ENCODE measurements at places on chromosomes 5 and 9. TPM values are rescaled to one million over a fixed set of nuclear protein-coding genes. Genes with fewer than 3 reads are reported as not detected.
A peak's percentile ranks its signal among the peaks of the same experiment; 100 is the strongest.

Gene MAMDC2
- total RNA-seq: not detected

Gene AIF1L
- total RNA-seq: 4.1 TPM

Gene SLC28A3
- 0.77 TPM for total RNA-seq

Gene TOR4A
- 20.6 TPM for total RNA-seq

Gene SOHLH1
- total RNA-seq: not detected

Gene SH3RF2
- total RNA-seq: 29.6 TPM

Gene OR1L6
- not detected for total RNA-seq

Gene PRRT1B
- total RNA-seq: not detected

Gene C9
- total RNA-seq: not detected

Gene TMEM174
- total RNA-seq: not detected

Gene PLCXD3
- total RNA-seq: not detected

Gene CERCAM
- 4.1 TPM for total RNA-seq

- peaks cover 10% of the 10 kb centered on the region for H3K4me1 ChIP-seq
- H3K27me3 ChIP-seq: no peaks in the 10 kb centered on the region
- H3K36me3 ChIP-seq: peaks cover 5% of the 10 kb centered on the region
- peak; percentile 13 for DNase-seq
- H3K4me3 ChIP-seq: peak overlapping the region; percentile 47
Measured at GRCh38 chr9:38226491-38226951, 157.5 kb upstream of the SHB start.

GRCh38 chr9:95088421-95089161 is 228.9 kb downstream of the FANCC start:
- H3K4me3 ChIP-seq: no peak overlapping the region
- H3K27ac ChIP-seq: peak overlapping the region; percentile 39
- peaks cover 92% of the 10 kb centered on the region for H3K36me3 ChIP-seq
- H3K4me1 ChIP-seq: peaks cover 23% of the 10 kb centered on the region
- no peak for DNase-seq
- no peaks in the 10 kb centered on the region for H3K27me3 ChIP-seq

GRCh38 chr5:37174928-37175327 is 74.2 kb downstream of the CPLANE1 start:
- no peak overlapping the region for H3K4me3 ChIP-seq
- no peak overlapping the region for H3K27ac ChIP-seq
- DNase-seq: no peak

- H3K4me1 ChIP-seq: no peaks in the 10 kb centered on the region
- H3K36me3 ChIP-seq: no peaks in the 10 kb centered on the region
- DNase-seq: no peak
- H3K4me3 ChIP-seq: no peak overlapping the region
- H3K27ac ChIP-seq: no peak overlapping the region
- H3K27me3 ChIP-seq: no peaks in the 10 kb centered on the region
Measured at GRCh38 chr5:12626556-12626955, 722.3 kb upstream of the CTNND2 start.

- no peaks in the 10 kb centered on the region for H3K27me3 ChIP-seq
- peaks cover 20% of the 10 kb centered on the region for H3K36me3 ChIP-seq
- H3K27ac ChIP-seq: no peak overlapping the region
- peaks cover 57% of the 10 kb centered on the region for H3K4me1 ChIP-seq
- H3K4me3 ChIP-seq: no peak overlapping the region
Measured at GRCh38 chr5:140111011-140111858, 2.7 kb upstream of the PURA start.

GRCh38 chr9:80664327-80665210 is 1024.8 kb downstream of the TLE1 start:
- no peaks in the 10 kb centered on the region for H3K27me3 ChIP-seq
- peaks cover 5% of the 10 kb centered on the region for H3K4me1 ChIP-seq
- no peak overlapping the region for H3K27ac ChIP-seq
- no peak overlapping the region for H3K4me3 ChIP-seq

DNA sequence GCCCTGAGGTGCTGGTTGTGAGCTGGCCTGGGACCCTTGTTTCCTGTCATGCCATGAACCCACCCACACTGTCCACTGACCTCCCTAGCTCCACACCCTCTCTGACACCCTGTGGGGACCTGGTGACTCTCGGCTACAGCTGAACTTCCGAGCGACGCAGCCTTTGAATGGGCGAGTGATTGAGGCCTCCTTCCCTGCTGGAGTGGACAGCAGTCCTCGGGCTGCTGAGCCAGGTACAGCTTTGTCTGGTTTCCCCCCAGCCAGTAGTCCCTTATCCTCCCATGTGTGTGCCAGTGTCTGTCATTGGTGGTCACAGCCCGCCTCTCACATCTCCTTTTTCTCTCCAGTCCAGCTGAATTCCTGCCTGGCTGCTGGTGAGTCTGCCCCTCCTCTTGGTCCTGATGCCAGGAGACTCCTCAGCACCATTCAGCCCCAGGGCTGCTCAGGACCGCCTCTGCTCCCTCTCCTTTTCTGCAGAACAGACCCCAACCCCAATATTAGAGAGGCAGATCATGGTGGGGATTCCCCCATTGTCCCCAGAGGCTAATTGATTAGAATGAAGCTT is 6.1 kb downstream of the CA9 start:
- H3K27ac ChIP-seq: no peak overlapping the region
- DNase-seq: no peak
- H3K36me3 ChIP-seq: peaks cover 36% of the 10 kb centered on the region
- H3K4me3 ChIP-seq: no peak overlapping the region
- H3K4me1 ChIP-seq: peaks cover 14% of the 10 kb centered on the region

DNA sequence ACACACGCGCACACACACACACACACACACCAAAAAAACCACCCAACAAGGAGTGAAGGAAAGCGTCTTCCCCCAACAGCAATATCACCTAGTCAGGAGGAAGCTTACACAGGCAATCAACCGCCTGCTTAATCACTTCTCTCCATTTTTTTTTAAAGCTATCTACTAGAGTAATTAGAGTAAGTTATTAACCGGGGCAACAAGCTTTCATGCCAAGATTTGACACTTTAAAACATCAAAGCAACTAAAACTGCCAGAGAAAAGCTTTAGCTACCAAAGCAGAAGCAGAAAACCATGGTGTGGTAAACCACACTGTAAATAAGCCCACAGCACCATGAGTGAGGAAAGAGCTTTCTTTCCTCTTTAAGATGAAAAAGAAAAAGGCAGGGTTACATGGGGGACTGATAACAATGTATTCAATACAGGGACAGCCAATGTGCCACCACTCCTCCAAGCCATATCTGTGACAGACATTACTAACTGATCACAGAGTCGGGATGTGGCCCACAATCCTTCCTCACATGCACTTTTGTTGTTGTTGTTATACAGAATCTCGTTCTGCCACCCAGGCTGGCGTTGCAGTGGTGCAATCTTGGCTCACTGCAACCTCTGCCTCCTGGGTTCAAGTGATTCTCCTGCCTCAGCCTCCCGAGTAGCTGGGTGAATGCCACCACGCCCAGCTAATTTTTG is 282.1 kb downstream of the CRB2 start:
- H3K4me1 ChIP-seq: no peaks in the 10 kb centered on the region
- DNase-seq: no peak
- no peak overlapping the region for H3K27ac ChIP-seq
- peaks cover 4% of the 10 kb centered on the region for H3K36me3 ChIP-seq
- H3K27me3 ChIP-seq: no peaks in the 10 kb centered on the region

DNA sequence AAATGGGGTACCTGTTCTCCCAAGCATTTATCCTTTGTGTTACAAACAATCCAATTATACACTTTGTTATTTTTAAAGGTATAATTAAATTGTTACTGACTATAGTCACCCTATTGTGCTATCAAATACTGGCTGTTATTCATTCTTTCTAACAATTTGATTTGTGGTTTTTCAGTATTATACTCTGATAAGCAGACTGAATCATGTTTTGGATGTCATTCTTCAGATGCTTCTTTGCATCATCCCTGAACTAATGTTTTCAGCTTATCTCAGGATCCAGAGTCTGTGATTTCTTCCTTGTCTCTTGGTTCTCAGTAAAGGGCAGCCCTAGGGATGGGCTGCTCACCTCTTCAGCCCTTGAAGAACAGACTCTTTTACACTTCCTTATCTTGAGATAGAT is 177.8 kb upstream of the SGCD start:
- H3K27ac ChIP-seq: no peak overlapping the region
- H3K27me3 ChIP-seq: no peaks in the 10 kb centered on the region
- H3K36me3 ChIP-seq: no peaks in the 10 kb centered on the region
- peaks cover 10% of the 10 kb centered on the region for H3K4me1 ChIP-seq
- DNase-seq: no peak
- no peak overlapping the region for H3K4me3 ChIP-seq

DNA sequence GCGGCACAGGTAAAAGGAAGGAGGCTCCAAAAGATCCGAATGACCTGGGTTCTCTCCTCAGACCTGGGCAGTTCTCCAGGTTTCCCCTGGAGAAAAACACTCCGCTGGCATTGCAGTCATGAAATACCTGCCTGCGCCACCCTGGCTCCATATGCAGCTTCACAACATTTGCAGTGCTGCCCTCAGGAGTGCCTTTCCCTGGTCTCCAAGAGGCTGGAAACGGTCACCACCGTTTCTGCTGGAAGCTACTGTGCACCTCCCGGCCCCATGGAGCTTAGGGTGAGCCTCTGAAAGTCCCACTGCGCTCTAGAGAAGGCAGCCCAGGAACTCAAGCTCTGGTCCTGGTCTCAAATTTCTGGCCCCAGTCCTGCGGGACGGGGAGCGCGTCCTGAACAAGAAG is 670 bp downstream of the UGT3A1 start:
- H3K4me3 ChIP-seq: no peak overlapping the region
- no peak for DNase-seq
- H3K4me1 ChIP-seq: no peaks in the 10 kb centered on the region
- H3K27ac ChIP-seq: no peak overlapping the region
- H3K36me3 ChIP-seq: no peaks in the 10 kb centered on the region

DNA sequence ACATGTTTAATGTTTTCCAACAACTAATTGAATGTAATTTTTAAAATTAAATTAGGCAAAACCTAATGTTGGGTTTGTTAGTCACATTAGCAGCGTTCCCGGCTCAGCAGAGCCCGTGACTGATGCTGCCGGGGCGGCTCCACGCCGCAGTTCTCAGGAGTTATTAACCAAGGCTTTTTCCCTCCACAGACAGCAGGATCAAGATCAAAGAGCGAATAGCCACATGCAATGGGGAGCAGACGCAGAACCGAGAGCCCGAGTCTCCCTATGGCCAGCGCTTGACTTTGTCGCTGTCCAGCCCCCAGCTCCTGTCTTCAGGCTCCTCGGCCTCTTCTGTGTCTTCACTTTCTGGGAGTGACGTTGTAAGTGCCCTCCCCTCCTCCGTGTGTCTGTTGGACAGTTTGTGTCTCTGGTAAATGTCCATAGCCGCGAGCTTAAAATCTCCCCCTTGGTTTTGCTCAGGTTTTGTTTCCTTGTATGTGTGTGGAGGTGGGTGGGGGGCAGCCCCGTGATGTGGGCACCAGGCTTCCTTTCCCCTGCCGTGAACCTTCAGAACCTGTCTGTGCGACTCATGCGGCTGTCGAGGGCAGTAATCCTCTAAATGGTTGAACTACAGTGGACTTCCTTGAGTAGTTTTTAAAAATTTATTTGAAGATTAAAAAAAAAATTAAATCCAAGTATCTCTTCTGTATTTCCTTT is 37.1 kb downstream of the TENT4A start:
- H3K4me3 ChIP-seq: no peak overlapping the region
- H3K36me3 ChIP-seq: peaks cover 88% of the 10 kb centered on the region
- H3K27me3 ChIP-seq: no peaks in the 10 kb centered on the region
- H3K27ac ChIP-seq: no peak overlapping the region
- DNase-seq: no peak

DNA sequence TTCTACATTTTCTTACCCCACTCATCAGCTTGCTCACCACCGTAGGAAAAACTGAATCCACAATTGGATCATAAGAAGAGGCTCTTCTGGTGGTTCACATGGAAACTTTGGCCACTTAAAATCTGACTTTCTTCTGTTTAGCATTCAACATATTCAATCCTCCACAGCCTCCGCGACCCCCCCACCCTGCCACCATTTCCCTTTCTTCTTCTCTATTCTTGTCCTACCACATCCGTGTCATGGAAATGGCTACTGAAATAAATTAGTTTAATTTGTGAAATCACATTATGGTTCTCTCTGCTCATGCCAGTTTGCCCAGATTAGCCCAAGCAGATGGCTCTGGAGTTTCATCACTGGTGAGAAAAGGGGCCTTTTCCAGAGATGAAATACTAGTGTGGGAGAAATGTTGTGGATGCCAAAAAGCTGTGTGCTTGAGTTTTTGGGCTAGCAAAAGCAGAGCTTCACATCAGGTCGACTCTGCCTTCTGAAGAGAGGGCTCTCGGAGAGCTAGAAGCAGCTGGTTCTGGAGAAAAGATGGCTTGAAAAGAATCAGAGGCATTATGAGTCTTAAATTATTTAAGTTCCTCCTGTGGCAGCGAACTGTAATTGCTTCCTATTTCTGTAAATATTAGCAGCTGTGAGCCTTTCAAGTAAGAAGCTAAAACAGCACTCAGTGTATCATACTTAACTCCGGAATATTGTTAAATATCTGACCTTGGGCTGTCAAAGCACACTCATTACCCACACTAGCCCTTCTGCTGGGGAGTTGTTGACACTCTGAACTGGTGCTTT is 107.1 kb downstream of the MAT2B start:
- no peak for DNase-seq
- H3K4me1 ChIP-seq: no peaks in the 10 kb centered on the region
- no peak overlapping the region for H3K4me3 ChIP-seq
- H3K27ac ChIP-seq: no peak overlapping the region
- H3K27me3 ChIP-seq: no peaks in the 10 kb centered on the region

GRCh38 chr5:149289301-149289700 is 17.6 kb downstream of the AFAP1L1 start:
- no peaks in the 10 kb centered on the region for H3K36me3 ChIP-seq
- H3K4me1 ChIP-seq: peaks cover 12% of the 10 kb centered on the region
- H3K27me3 ChIP-seq: no peaks in the 10 kb centered on the region
- no peak overlapping the region for H3K27ac ChIP-seq
- no peak overlapping the region for H3K4me3 ChIP-seq

DNA sequence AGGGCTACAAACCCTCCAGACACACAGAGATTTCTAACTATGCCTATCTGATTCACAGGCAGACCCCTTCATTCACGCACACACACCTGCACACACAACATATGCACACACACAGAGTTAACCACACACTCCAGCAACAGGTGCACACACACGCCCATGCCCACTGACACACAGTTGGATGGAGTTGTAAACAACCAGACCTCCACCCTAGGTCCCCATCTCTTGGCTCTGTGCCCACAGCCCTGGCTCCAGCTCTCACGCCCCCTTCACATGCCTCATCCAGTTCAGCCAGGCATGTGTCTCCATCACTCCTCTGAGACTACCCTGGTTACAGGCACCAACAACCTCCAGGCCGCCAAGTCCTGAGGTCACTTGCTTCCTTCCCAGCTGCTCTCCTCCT is 61.1 kb downstream of the PSD2 start:
- no peaks in the 10 kb centered on the region for H3K27me3 ChIP-seq
- no peak overlapping the region for H3K27ac ChIP-seq
- DNase-seq: no peak
- no peaks in the 10 kb centered on the region for H3K36me3 ChIP-seq

- no peak overlapping the region for H3K27ac ChIP-seq
- H3K27me3 ChIP-seq: no peaks in the 10 kb centered on the region
Measured at GRCh38 chr9:91746904-91747303, 203.1 kb downstream of the ROR2 start.

GRCh38 chr5:39475881-39476842 is 51.4 kb upstream of the DAB2 start:
- no peak overlapping the region for H3K27ac ChIP-seq
- DNase-seq: no peak
- H3K36me3 ChIP-seq: no peaks in the 10 kb centered on the region

- H3K27ac ChIP-seq: no peak overlapping the region
- no peaks in the 10 kb centered on the region for H3K27me3 ChIP-seq
- DNase-seq: no peak
- no peaks in the 10 kb centered on the region for H3K4me1 ChIP-seq
- H3K4me3 ChIP-seq: no peak overlapping the region
Measured at GRCh38 chr5:149338364-149338763, 6.9 kb upstream of the GRPEL2 start.
